Frontal cortex (tissue), 4 donors: ENCODE measurements at places on chromosomes 1 and 21. TPM values are rescaled to one million over a fixed set of nuclear protein-coding genes. Genes with fewer than 3 reads are reported as not detected.

DNA sequence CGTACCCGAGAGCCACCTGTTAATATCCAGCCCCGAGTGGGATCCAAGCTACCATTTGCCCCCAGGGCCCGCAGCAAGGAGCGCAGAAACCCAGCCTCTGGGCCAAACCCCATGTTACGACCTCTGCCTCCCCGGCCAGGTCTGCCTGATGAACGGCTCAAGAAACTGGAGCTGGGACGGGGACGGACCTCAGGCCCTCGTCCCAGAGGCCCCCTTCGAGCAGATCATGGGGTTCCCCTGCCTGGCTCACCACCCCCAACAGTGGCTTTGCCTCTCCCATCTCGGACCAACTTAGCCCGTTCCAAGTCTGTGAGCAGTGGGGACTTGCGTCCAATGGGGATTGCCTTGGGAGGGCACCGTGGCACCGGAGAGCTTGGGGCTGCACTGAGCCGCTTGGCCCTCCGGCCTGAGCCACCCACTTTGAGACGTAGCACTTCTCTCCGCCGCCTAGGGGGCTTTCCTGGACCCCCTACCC, 1.4 kb downstream of the USP21 start:
- DNase-seq: no peak

- DNase-seq: no peak
Measured at GRCh38 chr1:8669606-8670335, 147.7 kb downstream of the RERE start.

DNA sequence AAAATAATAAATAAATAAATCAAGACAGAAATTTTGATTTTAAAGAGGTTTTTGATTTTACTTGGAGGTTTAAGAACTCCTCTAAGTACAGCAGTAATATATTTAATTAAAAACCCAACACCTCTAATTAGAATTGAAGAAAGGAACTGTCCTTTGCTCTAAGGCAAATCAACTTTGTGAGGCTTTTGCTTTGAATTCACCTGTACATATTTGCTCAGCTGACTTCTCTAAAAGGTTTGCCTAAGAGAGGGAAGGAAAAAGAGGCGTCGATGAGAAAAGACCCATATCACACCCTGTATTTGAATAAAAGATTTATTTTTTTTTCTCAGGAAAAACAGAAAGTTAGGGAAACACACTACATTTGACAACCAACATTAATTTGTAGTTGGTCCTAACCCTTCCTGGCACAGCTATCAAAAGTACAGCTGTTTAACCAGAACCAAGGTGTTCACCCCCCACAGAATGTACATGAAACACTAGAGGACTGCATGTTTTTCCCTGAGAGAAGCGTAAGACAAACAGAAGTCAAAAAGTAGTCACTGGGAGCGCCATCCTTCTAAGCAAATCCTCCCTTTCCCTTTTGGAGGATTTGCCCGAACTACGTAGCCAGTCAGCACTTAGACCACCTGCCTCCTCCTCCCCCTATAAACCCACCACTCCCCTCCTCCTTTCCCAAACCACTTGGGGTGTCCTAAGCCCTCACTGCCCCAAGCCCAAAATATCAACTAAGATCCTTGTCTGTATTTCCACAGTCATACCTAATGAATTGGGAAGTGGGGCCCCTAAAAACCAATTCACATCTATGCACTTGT, 4.9 kb downstream of the MCL1 start:
- DNase-seq: no peak

The PALMD gene
- 40.8 TPM for total RNA-seq

GRCh38 chr1:88552226-88552625, 131.8 kb upstream of the PKN2 start:
- no peak for DNase-seq

The ADGRB2 gene
- 42.4 TPM for total RNA-seq

The CD53 gene
- total RNA-seq: 9.8 TPM

The BRINP2 gene
- 17.1 TPM for total RNA-seq

The TMEM59 gene
- total RNA-seq: 92.9 TPM

The SH2D2A gene
- total RNA-seq: 0.41 TPM

GRCh38 chr1:159177272-159177907, 6.0 kb downstream of the CADM3 start:
- no peak for DNase-seq

- no peak for DNase-seq
Measured at GRCh38 chr1:13775916-13776315, 75.9 kb downstream of the PRDM2 start.

DNA sequence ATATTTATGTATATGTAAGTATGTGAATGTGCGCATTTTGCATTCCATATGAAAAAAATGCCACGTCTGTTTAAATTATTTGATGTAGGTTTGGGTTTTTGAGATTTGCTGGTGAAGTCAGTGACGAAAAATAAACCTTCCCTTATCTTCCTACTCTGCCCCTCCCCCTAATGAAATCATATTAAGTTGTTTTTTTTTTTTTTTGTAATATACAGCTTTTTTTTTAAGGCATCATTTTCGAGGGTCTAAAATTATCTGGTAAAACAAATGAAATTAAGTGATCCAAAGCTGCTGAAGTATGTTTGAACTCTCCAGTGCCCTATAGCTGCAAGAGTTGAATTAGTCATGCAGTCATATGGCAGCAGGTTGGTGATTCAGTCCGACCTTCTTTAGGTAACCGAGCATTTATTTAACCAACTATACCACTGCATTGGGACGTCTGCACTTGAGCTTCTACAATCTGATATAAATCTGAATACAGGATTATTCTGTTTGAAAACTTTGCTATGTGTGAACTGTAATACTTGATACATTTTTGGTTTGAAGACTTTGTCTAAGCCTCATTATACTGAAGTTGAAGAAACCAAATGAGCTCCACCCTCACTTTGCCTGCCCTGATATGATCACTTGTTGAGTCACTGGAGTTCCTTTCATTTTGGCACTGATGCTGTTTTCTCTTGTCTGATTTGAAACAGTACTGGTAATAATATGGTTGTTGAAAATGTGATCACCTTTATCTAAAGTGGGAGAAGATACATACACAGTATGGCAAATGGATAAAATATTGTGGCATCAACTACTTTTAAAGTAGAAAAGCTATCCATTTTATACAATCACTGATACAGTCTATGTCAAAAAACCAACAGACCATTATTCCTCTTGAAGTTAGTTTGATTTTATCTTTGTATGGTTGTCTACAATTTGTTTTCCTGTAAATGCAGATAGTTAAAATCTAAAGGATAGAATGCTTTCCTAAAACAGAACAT, 11.7 kb downstream of the PDIK1L start:
- no peak for DNase-seq

DNA sequence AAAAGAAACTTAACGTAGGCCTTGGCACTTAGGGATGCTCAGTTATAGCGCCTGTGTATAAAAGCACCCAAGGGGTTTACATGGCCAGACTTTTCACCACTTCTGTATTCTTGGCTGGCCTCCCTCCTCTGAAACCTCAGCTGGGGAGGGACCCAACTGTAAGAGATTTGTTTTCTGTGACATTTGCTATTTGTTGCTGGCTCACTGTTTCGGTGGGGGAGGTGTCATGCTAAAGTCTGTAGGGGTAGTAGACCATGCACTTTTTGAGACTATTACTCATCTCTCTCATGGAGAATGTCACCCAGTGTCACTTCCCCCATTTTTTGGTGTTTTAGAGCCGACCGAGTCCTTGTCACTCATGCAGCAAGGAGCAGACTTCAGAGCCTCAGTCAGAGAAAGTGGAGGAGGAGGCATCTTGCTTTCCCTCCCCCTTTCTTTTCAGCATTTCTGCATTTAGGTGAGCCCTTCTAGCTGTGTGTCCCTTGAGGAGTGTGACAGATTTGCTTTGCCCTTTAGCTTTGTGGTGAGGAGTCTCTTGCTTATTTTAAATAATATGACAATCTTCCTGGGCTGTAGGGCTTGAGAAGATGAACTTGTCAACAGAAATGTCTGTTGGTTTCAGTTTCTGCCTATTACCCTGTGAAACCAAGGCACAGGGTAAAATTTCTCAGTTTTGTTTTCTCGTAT, 160.1 kb downstream of the FASLG start:
- no peak for DNase-seq

GRCh38 chr1:43446388-43446740, 7.4 kb downstream of the HYI start:
- no peak for DNase-seq

GRCh38 chr1:167272369-167272957, 51.8 kb downstream of the POU2F1 start:
- no peak for DNase-seq

The FMO3 gene
- not detected for total RNA-seq

The TSEN15 gene
- total RNA-seq: 30.2 TPM

The KIF26B gene
- total RNA-seq: 11.4 TPM

- DNase-seq: peak; percentile 64
Measured at GRCh38 chr1:46489638-46490405, at the start of gene DMBX1. TSS of gene DMBX1 (plus strand) at chr1:46489836. CDS start at chr1:46507011, 17,175 bp downstream.

The PBX1 gene
- 197 TPM for total RNA-seq

- DNase-seq: no peak
Measured at GRCh38 chr1:34867415-34867814, 7.9 kb upstream of the SMIM12 start.

DNA sequence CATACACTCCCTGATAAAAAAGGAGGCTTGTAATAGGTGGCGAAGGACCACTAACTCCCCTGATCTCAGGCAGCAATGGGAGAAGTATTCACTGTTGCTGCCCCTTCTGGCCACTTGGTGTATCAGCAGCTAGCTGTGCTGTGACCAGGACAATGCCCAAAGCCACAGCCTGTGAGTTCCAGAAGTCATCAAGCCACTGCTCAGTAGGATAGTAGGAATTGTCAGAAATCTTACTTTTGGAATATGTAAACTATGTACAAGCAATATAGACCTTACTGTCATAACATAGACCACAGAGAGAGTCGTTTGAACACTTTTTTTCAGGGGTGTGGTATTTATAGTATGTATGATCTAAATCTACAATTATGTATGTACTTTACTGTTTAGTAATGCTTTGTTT, 248.3 kb upstream of the CAMK1G start:
- DNase-seq: no peak

The CGN gene
- 2.0 TPM for total RNA-seq

DNA sequence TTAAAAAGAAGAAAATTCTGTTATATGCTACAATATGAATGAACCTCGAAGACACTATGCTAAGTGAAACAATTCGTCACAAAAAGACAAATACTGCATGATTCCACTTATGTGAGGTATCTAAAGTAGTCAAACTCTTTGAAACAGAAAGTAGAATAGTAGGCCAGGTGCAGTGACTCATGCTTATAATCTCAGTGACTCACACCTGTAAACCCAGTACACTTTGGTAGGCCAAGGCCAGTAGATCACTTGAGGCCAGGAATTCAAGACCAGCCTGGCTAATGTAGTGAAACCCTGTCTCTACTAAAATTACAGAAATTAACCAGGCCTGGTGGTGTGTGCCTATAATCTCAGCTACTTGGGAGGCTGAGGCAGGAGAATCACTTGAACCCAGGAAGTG, 25.7 kb downstream of the EPHA10 start:
- no peak for DNase-seq

The AADACL3 gene
- total RNA-seq: not detected

The CELF3 gene
- 33.0 TPM for total RNA-seq

- DNase-seq: no peak
Measured at GRCh38 chr1:92066321-92066720, 8.9 kb downstream of the SETSIP start.

DNA sequence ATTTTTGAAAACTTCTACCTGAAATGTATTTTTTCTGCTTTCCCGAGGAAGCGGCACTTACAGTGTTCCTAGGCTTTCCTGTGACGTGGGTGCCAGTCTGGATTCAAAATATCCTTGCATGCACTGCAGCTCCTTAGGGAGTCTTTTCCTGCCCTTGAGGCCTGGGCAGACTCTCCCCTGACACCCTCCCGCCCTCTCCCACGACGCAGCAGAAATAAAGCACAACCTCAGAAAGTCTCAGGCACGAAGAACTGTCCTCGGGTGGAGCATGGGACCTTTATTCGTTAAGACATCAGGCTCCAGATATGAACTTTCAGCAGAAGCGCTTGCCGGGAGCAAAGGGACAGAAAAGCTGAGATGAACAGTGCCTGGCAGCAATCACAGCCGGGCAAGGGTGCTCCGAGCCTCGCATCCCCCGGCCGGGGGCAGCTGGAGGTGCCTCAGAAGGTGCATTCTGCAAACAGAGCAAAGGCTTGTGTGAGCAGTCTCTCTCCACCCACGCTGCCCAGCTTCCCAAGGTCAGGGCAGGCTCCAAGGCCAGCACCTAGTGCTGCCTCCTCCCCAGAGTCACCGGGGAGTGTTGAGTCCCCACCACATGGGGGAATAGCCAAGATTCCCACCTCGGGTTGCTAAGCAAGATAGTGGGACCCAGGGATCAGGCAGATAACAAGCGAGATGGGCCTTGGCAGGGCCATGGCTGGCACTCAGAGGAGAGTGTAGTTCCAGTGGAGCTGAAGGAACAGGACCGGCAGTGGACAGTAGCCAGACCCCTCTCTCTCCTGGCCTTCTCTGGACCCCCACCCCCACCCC, 3.2 kb downstream of the TFF3 start:
- no peak for DNase-seq

The VAMP4 gene
- 27.7 TPM for total RNA-seq

DNA sequence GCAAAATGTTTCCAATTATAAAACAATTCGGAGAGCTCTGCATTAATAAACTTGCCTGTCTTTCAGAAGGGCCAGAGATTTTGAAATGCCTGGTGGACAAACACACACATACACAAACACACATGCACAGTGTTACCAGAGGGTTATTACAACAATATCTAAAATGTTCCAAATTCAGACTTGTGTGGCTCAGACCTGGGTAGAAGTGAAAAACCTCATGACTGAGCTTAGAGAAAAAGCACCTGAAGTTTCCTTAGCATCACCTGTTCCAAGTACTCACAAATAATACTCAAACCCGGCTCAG, 247.9 kb downstream of the FOXD2 start:
- DNase-seq: no peak

The UBE2U gene
- not detected for total RNA-seq

GRCh38 chr1:31593136-31593665, 16.9 kb downstream of the TINAGL1 start:
- no peak for DNase-seq

GRCh38 chr1:228992907-228993535, 257.7 kb downstream of the RHOU start:
- DNase-seq: no peak

- no peak for DNase-seq
Measured at GRCh38 chr1:206863266-206863665, 2.2 kb upstream of the IL20 start.

The RGS8 gene
- total RNA-seq: 39.5 TPM

The FCGR3A gene
- total RNA-seq: 2.9 TPM

The PSEN2 gene
- 33.4 TPM for total RNA-seq
